Stimulated activated CD8-positive, alpha-beta memory T cell treated with anti-CD3 and anti-CD28 coated beads, Interleukin-12 subunit alpha, Interleukin-12 subunit beta, amount 100 ng/mL, for 1 hour (primary cell): ENCODE measurements at places on chromosomes 7 and 10.

GRCh38 chr10:112696592-112696991 is 249.6 kb downstream of the VTI1A start:
- DNase-seq = no peak

DNA sequence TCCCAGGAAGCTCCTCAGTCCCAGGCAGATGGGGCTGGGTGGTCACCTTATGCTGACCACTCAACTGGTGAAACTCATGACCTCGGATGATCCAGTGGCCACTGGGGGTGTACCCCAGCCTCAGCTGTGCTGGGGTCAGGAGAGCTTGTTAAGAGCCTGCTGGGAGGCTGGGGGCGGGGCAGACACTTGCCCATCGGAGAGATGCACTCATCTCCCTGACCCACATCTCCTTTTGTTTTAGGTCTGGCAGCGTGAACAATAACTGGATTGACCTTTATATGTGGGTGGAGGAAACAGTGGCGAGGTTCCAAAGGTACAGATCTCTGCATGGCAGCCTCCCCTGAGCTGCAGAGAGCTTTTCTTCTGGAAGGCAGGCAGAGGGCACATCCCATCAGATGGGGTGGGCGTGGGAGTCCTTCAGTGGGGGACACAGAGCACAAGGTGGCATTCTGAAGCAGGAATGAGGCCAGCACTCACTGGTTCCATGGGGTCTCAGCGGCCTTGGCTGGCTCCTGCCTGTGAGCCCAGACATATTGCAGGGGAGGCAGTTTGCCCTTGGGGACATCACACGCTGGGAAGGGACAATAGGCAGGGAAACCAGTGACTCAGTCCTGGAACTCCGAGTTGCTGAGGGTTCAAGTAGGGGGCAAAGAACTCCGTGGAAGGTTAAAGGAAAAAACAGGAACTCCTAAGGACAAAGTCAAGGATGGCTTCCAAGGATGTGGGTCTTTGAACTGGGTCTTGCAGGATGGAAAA is 5.2 kb downstream of the ANTXRL start:
- DNase-seq = no peak

DNA sequence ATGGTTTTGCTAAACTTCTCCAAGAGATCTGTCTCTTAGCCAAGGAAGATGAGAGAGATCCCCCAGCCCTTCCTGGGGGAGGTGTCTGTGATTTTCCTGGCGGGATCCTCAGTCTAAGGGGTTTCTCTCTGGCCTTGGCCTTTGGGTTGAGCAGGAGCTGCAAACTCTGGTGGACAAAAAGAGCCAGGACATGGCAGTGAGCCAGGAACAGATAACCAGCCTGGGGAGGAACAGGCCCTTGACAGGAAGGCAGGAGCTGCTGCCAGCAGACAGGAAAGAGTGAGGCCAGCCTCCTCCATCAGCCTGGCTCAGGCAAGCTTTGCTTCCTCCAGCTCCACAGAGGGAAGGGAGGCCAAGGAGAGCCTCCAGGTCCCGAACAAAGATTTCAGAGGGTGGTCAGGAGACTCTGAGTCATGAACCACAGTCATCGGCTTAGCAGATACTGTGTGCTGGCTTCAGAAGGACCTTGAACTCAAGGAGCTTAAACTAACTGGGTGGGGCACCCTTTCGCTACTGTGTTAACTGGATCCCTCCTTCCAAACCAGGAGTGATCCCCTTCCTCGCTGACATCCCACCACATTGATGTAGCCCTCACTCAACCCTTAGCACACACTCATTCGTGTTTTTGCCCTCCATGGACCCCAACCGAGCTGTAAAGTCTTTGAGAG is 34.7 kb downstream of the DDIT4 start:
- DNase-seq = no peak

- no peak for DNase-seq
Measured at GRCh38 chr10:113108194-113108835, 158.3 kb downstream of the TCF7L2 start.

DNA sequence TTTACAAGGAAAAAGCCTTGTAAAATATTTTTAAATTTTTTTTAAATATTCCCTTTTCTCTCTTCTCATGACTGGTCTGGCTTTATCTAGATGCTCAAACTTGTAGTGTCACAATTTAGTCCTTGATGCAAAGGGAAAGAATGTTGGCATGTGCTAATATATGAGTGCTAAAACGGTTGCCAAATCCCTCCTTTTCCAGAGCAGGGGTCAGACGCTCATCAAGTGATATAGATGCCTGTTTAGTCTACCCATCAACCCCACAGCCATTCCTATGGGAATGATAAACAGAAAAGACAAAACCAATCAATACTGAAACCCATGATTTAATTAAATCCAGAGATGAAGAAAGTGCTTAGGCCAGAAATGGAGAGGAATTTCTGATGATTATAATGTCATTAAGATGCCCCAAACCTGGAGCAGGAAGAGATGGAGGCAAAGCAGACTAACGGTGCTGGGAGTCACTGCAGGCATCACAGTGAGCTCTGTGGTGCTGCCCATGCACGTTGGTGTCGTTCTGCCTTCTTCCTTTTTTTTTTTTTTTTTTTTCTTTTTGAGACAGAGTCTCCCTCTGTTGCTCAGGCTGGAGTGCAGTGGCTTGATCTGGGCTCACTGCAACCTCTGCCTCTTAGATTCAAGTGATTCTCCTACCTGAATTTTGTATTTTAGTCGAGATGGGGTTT is 210.1 kb upstream of the STK17A start:
- DNase-seq = no peak

DNA sequence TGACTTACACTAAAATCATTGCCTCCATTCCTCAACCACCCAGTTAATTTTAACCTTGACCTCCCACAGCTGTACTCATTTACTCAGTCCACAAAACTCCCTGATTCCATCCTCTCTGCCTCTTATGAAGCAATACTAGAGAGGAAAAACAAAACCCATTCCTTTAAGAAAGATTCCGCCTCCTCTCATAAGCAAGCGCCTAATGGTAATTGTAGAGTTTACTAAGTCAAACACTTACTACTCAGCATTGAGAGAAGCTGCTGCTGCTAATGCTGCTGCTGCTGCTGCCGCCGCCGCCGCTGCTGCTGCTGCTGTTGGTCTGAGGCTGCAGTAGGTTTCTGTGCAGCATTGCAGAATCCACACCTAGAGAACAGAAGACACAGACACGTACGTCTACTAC is 2.1 kb upstream of the ADD3 start:
- no peak for DNase-seq

GRCh38 chr7:120856621-120857352 is 1.2 kb downstream of the TSPAN12 start:
- DNase-seq = no peak

DNA sequence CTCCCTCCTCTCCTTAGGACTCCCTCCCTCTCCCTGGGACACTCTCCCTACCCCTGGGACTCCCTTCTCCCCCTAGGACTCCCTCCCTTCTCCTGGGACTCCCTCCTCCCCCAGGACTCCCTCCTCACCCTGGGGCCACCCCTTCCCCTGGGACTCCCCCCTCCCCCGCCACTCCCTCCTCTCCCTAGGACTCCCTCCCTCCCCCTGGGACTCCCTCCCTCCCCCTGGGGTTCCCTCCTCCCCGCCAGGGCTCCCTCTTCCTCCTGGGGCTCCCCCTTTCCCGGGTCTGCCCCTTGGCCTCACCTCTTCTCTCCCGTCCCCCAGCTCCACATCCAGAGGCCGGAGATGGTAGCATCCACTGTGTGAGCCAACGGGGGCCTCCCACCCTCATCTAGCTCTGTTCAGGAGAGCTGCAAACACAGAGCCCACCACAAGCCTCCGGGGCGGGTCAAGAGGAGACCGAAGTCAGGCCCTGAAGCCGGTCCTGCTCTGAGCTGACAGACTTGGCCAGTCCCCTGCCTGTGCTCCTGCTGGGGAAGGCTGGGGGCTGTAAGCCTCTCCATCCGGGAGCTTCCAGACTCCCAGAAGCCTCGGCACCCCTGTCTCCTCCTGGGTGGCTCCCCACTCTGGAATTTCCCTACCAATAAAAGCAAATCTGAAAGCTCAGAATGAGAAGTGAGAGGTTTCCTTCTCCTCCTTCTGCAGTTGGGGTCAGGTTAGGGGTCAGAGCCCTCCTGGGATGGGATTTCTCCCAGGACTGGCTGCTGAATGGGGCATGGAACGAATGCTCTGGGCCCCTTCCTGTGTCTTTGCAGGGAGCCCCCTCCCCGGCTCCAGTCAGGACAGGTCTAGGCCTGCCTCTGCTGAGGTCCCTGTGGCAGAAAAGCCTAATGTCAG is 1.4 kb upstream of the MUC17 start:
- DNase-seq = no peak

GRCh38 chr10:29257106-29257783 is 31.6 kb upstream of the LYZL1 start:
- DNase-seq = no peak

DNA sequence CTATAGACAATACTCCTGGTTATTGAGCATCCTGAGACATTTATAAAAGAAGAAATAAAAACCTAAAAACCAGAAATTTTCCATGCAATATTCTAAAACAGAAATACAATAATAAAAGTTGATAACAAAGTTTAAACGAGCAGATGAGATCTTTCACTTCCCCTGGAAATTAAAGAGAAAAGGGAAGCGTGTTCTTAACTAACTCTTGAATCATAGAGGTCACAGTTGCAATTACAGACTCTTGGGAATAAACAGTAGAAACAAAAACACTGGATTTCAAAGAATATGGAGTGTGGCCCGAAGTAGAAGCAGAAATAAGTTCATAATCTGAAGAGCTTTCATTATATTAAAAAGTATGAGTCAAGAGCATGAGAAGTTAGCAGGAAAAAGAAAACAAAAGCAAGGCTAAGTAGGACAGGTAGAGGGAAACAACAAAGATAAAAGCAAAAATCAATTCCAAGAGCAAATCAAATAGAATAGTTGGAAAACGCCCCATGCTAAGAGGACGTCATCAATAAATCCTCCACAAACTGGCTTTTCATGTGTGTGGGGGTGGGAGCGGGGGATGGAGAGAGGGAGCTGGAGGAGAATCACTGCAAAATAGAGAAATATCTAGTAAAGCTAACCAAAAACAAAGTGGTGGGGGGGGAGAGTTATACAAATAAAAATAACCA is 55.2 kb upstream of the C10orf71 start:
- DNase-seq = no peak
